Spleen (tissue), 13 donors: ENCODE measurements at places on chromosomes 6 and 20.

DNA sequence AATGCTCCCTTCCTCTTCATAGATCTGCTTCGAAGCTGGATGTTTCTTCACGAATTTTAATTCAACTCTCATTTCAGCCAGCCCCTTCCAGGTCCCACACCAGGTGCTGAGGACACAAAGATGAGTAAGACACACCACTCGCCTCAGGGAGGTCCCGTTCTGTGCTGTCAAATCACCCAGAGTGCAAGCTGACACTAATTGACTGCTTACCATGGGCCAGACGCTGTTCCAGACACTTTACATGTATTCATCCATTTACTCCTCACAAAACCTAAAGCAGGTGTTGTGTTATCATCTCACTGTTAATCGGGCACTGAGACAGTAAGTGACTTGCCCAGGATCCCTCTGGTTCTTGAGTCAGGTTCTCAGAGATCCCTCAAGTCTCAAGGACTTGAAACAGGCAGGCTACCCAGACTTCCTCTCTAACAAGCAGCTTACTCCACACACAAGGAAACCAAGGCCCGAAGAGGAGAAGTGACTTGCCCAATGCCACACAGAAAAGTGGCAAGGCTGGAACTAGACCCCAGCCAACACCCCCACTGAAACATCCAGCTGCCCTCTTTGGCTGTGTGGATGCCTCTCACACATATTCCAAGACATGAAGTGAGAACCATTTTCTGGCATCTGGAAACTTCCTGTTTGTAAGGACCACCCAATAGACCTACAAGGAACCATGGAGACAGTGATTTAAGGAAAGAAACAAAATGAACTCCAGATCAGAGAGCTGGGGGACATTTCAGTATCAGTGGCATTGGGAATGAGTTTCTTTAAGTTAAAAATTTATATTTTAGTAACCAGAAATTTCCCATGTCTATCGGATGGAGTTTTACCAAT, 174.5 kb downstream of the CDC5L start:
- no peak for DNase-seq

DNA sequence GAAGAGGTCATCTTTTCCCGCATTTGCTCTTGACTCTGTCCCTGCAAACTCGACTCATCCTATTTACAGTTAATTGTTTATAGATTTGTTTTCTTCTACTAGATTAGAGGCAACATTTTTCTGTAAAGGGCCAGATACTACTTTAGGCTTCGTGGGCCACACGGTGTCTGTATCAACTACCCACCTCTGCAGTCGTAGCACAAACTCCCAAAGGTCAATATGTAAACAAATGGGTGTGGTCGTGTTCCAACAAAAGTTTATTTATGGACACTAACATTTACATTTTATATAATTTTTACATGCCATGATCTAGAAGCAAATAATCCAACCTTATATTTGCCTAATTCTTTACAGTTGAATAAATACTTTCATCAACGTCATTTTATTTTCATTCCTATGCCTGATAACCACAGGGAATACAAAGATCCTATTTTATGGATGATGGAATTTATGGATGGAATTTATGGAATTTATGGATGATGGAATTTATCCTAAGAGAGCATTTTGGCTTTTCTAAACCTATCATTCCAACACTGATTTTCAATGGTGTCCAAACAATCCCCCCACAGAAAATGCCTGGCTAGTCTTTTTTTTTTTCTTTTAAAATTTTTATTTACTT, 232.8 kb downstream of the MYLK4 start:
- no peak for DNase-seq

DNA sequence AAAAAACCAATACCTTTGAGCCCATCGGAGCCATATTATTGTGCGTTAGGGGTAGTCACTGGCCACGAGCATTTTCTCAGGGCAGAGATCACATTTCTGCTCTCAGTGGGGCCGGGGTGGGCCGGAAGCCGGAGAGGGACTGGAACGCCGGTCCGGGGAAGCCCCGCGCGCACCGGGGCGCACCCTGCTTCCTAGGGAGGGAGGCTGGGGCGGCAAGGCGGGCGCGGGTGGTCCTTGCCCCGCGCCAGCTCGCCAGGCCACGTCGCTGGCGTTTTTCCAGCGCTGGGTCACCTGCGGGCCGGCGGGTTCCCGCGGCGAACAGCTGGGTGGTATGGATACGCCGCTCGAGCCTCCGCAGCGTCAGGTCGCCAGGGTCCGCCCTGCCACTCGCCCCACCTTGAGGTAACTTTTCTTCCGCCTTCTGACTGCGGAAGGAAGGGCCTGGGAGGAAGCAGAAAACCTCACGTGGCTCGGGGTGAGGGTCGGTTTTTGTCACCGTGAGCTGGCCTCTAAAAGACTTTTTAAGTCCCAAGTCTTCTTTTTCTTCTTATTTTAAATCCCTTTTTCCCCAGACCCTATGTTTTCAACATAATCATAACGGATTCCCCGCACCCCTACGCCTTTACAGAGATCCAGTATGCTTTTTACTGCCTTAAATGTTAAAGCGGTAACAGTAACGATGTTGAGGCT, 2.7 kb upstream of the EEF1A1 start:
- peak; percentile 96 for DNase-seq

- no peak for DNase-seq
These were observed 150.0 kb downstream of the QKI start for GRCh38 chr6:163564534-163564933.

DNA sequence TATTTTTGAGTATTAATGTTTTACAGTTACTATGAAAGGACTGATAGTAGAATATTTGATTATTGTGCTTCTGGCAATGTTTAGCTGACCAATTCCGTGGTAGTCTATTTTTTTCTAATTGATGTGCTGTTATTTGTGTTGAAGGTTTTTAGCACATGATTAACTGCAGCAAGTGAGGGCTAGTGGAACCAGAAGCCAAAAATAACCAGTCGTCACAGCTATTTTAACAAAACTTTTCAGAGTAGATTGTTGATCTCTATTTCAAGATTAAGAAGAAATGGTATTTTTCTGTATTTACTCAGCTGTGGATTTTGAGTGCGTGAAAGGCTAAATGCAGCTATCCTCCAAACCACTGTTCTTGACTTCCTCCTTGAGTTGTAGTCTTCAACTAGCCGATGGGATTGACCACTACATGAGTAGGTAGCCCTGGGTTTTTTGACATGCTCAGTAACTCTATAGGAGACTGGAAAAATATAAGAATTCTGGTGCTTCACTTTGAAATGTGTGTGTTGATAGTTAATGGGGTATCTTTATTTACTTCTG, 258.0 kb downstream of the ZFAND3 start:
- no peak for DNase-seq

DNA sequence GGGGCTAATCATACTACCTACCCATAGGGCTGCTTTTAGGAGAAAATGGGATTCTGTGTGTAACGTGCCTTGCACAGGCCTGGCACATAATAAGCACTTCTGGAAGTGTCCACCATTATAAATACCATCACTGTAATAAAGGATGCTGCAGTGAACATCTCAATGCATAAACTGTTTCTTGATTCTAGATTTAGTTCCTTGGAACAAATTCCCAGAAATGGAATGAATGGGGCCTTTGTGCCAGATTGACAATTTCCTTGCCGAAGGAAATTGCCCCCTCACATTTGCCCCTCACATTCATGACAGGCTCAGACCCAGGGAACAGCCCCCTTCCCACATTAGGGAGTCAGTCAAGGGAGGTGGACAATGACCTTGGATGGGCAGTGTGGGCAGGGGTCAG, 29.2 kb downstream of the BPIFB4 start:
- DNase-seq, result no peak

- DNase-seq, result no peak
These were observed 34.8 kb upstream of the NCOA3 start for GRCh38 chr20:47466704-47467459.
